T-cell (primary cell): ENCODE measurements at places on chromosomes 12 and 14.

- no peak for DNase-seq
These were observed 9.3 kb downstream of the ANKRD33 start for GRCh38 chr12:51897181-51897580.

GRCh38 chr12:90173499-90174197 lies 465.0 kb upstream of the ATP2B1 start:
- no peak for DNase-seq

GRCh38 chr12:96570579-96570978 lies 81.2 kb downstream of the CFAP54 start:
- no peak for DNase-seq

DNA sequence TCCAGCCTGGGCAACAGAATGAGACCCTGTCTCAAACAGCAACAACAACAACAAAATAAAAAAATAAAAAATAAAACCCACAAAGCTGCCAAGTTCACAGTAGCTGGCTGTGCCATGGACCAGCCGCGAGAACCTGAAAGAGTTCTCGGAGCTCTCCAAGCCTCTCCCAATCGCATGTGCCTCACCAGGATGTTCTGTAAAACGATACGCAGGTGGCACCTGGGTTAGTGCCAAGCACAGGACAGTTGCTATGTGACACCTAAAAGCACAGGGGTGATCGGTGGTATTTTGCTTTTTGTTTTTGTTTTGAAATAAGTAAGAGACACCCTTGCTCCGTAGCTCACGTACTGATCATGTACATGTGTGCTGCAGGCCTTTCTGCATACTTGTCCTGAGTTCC lies 52.4 kb downstream of the RFLNA start:
- no peak for DNase-seq

- no peak for DNase-seq
These were observed 258.8 kb downstream of the APAF1 start for GRCh38 chr12:98903875-98904274.

GRCh38 chr14:105456736-105457617 lies 17.6 kb upstream of the CRIP2 start:
- DNase-seq: no peak

GRCh38 chr12:49635656-49636055 lies 12.3 kb downstream of the PRPF40B start:
- no peak for DNase-seq

DNA sequence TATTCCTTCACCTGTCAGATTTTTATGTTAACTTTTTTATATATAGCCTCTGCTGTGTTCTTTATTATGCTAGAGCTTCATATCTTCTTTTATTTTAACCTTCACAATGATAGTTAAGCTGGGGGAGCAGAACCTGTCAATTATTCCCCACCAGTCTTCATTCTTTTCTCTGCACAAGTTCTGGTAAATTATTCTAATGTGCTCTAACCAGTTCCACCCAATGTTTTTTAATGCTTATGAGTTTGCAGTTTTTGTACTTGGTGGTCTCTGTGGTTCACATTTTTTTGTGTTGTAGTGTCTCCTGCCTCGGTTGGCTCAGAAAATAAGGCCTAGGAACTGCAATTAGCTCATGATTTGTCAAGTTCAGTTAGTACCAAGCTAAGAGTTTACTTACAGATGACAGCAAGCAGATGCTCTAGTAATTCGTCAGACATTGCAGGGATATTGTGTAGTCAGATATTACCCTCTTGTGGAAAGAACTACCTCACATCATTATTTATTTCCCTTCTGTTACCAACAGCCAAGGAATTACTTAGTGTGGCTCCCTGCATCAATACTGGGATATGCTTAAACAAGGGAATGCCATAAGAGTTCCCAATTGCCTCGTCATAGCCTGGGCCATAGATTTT lies 14.5 kb downstream of the DYRK2 start:
- no peak for DNase-seq

DNA sequence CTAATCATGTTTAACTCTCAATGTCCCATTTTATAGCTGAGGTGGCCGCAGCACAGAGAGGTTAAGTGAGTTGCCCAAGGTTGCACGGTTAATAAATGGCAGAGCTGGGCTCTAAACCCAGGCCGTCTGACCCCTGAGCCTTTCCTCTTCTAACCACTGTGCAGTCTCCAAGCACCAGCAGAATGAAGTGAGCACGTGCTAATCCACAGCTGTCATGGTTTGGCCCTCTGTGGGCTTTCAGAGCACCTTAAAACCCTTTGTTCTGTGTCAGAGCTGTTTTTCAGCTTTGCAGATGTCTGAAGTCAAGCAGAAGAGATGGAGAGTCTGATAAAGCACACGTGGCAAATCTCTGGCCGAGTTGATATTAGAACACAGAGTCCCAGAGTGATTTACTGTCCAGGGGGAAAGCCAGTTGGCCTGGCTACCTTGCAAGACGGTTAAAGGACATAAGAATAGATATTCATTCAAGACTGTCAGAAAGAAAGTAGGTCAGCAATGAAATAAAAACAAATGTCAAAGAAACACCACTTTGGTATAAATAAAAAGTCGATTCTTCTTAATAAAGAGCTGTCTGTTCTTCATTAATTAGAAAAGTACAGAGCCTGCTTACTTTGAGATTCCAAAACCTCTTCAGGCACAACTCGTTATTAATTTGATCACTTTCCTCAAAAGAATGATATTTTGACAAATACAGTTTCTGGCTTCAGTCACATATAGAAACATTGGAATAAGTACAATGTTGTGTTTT lies 107.3 kb downstream of the CRADD start:
- DNase-seq: peak; percentile 3
